NCI-H2227 treated with DMSO at 0.1 percent for 48 hours (cell line): ENCODE measurements at places on chromosomes 1 and 21.
A peak's percentile ranks its signal among the peaks of the same experiment; 100 is the strongest.

GRCh38 chr1:12465126-12465525 lies 152.9 kb downstream of the DHRS3 start:
- DNase-seq: no peak

GRCh38 chr1:96955307-96956012 lies 233.9 kb downstream of the PTBP2 start:
- no peak for DNase-seq

GRCh38 chr1:47669081-47669585 lies 231.3 kb downstream of the FOXD2 start:
- DNase-seq: no peak

GRCh38 chr1:24973315-24973714 lies 43.2 kb upstream of the RUNX3 start:
- DNase-seq: no peak

GRCh38 chr1:67489643-67490042 lies 59.4 kb upstream of the SERBP1 start:
- DNase-seq: no peak

GRCh38 chr1:108200687-108201051 lies 526 bp upstream of the SLC25A24 start:
- DNase-seq: peak; percentile 82

DNA sequence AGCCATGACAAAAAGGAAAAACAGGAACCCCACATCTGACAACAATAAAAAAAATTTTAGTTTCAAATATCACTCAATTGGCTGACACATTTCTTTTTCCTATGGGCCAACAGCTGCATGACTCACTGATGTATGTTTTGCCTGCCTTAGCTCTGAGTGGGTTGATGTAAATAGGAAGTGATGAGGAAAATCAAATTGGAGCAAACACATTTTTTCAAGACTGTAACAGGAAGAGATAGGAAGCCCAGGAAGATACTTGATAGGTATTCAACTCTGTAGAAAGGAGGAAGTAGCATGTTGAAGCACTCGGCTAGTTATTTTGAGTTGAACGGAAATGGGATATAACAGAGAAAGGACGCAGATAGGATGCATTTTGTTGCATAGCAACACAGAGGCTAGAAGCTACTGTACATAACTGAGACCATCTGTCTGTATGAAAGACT lies 168.0 kb upstream of the NR5A2 start:
- DNase-seq: peak; percentile 59

- DNase-seq: no peak
These were observed 86.1 kb upstream of the CYYR1 start for GRCh38 chr21:26659182-26659581.

GRCh38 chr1:88888750-88889149 lies 2.6 kb downstream of the GTF2B start:
- DNase-seq: no peak

- no peak for DNase-seq
These were observed 24.5 kb upstream of the ZNF436 start for GRCh38 chr1:23394181-23394580.

- DNase-seq: no peak
These were observed 205.2 kb downstream of the ZP4 start for GRCh38 chr1:237685551-237685950.

DNA sequence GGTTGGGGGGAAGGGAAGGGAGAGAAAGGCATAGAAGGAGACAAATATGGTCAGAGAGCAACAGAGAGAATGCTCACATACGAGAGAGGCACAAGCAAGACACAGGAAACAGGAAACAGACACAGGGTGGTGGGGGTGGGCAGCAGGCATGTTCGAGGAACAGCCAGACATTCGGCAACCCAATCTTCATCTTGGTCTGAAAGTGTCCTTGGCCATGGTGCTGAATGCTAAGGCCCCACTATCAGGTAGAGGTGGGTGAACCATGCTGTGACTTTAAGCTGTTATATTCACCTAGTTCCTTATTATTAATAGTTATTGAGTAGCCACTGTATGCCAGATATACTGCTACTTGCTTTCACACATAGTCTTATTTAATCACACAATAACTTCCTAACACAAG lies 109.2 kb downstream of the DDX20 start:
- DNase-seq: no peak

- no peak for DNase-seq
These were observed 73.0 kb downstream of the NGF start for GRCh38 chr1:115265099-115265498.

DNA sequence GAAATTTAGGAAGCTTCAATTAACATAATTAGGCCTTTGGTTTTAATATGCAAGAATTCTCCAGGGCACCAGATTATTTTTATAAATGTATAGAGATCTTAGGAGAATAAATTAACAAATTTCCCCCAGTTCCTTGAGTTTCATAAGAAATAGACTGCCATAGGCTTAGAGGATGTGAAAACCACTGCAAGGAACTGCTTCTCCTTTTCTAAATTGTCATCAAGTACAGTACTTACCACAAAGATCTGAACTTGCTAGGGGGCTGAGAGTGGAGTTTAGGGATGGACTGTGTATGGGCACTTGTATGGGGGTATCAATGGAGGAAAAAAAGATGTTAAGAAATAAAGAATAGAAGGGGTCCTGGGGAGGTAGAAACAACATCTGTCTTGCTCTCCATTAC lies 31.1 kb downstream of the LHX8 start:
- DNase-seq: no peak

DNA sequence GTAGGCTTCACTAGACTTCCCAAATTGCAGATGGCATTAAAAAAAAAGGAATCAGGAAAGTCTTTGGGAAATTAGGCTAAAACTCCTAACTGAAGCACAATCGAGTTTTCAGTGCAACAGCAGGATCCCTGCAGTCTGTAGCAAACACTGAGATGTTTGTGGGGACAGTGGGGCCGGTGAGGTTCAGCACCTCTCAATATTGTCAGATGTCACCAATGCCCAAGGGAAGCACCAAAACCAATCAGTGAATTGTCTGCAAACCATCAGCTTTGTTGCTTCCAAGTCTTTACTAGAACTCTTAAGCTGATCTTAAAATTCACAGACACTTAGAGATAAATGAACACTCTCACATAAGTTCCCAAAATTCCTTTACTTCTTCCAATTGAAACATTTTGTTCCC lies 2.6 kb downstream of the ERG start:
- DNase-seq: no peak

DNA sequence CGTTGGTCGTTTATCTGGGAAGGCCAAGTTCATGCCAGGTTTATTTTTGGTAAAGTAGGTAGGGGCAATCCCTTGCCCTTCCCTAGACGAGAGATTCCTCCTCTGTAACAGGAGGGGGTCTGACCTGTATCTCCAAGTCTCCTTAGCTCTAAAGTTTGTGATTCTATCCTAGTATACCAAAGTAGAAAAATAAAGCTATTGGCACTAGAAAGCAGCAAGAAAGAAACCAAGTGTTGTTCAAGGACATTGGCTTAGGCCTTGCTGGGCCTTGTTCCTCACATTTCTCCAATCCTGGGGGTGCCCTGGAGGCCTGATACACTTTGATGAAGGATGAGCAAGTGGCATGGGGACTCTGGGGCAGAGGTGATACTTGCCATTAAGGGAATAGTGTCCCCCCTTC lies 814 bp downstream of the MTARC2 start:
- DNase-seq: no peak

- peak; percentile 25 for DNase-seq
These were observed 249.1 kb upstream of the NR5A2 start for GRCh38 chr1:199778324-199778955.

DNA sequence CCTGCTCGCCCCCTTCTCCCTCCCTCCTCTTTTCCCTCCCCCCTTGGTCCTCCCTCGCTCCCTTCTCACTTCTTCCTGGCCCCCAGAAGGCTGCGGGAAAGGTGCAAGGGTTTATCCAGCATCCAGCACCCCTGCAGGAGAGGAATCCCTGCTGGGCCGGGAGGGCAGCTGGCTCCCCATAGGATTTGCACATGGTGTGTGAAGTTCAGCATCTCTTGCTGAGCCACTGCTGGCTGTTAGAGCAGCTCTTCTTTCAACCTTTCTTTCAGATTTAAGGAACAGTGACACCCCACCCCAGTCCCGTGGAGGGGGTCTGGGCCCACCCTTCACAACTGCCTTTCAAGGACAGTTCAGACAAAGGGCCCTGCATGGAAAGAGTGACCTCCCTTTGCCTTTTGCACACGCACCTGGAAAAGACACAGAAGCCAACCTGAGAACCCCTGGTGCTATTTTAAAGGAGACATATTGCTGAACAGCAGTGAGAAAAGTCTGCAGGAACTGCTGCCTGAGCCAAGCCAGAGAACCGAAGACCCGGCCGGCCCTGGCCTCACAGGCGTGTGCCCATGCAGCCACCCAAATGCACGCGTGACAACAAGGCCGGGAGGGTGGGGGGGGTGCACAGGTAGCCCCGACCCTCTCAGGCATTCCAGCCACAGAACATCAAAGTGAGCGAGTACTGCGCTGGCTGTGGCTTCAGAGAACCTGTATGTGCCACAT lies 66.6 kb downstream of the SLC37A1 start:
- no peak for DNase-seq

- no peak for DNase-seq
These were observed 6.6 kb downstream of the SLX9 start for GRCh38 chr21:44946254-44947041.

DNA sequence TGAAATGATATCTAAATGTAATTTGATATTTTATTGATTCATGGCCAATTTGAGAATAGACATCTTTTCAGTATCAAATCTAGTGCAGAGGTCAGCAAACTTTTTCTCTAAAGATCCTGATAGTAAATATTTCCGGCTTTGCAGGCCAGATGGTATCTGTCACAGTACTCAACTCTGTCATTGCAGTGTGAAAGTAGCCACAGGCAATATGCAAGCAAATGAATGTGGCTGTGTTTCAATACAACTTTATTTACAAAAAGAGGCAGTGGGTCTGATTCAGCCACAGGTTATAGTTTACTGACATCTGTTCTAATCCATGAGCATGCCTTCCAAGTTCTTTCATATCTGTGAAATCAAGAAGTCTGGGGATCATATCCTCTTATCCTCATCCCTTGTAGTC lies 221.2 kb downstream of the PRDM2 start:
- DNase-seq: no peak

DNA sequence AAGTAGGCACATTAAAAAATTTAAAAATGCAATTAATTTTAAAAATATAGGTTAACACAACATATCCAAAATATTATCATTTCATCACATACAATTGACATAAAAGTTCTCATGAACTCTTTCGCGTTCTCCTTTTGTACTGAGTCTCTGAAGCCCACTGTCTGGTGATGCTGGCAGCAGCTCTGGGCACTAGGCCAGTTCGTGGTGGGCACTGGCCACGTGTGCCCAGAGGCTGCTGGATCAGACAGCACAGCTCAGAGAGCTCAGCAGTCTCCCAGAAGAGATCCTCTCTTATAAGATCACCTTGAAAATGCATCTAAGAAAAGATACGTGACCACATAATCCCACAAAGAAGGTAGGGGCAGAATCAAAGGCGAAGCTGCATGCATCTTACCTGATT lies 9.9 kb downstream of the CEP104 start:
- DNase-seq: no peak

- DNase-seq: no peak
These were observed 77.4 kb upstream of the KRTAP11-1 start for GRCh38 chr21:30958741-30959140.

DNA sequence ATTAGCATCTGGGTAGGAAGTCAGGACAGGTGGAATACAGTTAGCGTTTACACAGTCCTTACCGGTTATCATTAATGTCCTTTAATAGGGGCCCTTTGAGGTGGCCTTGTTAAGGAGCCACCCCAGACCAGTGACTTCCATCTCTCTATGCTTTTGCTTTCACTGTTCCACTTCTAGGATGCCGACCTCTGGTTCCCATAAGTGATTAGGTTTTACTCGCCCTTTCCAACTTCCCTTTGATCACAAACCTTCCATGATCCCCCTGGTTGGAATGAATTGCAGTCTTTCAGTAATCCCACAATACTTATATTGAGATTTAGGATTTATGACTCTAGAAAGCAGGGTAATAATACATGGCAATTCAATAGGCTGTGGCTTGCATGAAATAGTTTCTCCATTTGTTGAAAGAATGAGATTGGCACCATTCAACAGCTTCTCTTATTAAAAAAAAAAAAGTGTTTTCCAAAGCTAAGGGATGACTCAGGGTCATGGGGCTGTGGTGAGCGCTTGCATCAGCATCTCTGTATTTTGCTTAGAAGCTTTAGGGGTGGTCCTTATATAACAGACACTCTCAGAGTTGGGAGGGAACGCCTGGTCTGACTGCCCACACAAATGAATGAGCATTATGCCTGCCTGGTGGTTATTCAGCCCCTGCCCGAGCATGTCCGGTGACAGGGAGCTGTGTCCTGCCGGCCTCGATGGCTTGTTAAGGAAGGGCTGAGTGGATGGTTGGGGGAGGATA lies 110.5 kb downstream of the CNIH3 start:
- no peak for DNase-seq

DNA sequence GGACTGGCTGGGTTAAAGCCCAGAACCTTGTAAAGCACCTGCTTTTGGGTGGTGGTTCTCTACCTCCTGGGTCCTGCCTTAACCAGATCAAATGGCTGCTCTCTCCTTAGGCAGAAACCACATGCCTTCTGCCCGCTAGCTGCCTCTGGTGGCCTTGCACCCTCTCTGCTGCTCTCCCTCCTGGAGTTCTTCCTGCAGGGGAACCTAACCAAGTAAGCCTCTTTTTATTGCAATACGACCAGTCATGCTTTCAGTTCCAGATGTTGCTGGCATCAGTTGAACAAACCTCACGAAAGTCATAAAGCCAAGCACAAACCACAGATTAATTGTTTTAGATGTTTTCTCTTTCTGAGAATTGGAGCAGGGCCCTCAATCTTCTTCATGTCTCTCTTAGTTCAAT lies 118.9 kb downstream of the GDAP2 start:
- no peak for DNase-seq

DNA sequence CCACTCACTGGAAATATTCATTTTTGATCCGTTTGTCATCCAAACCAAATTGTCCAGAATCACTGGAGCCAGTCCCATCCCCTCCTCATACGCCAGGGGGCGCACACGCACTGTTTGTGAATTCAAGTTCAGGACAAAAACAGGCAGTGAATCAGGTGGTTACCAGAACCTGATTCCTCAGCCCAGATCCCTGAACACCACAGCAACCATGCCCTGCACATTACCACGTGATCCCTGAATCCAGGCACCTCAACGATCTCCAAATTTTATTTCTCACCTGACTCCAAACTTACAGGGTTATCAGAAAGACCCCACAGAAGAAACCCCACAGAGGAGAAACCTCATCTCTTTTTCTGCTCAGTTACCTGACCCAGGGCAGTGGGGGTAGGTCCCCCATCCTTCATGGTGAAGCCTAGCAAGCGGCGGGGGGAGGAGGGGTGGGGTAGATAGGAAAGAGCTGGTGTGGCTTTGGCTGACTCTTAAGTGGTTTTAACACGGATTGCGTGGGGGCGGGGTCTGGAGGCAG lies 1.4 kb upstream of the PTPRF start:
- DNase-seq: peak; percentile 84
